ENCODE measurements at places on chromosomes 16 and 17.

- DNase-seq: no peak
These were observed 48.4 kb upstream of the DOC2B start for GRCh38 chr17:229709-230394.

- DNase-seq: no peak
These were observed 3.7 kb upstream of the C16orf78 start for GRCh38 chr16:49369651-49370611.

DNA sequence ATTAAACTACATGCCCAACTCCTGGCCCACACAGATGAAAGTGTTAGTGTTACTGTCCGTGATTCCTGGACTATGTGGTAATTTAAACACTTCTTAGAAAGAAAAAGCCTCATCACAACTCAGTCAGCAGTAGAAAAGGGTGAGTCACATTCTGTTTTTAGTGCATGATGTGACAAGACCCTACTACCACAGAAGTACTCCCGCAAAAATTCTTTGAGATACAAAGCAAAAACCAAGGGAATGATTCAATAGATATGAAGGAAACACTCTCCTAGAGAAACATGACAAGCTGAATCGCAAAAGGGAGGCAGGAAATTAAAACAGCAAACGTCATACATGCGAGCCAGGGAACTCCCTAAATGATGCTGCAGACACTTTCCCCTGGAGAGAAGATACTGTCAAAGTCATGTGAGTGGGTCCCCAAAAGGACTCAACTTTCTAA lies 14.4 kb downstream of the SNN start:
- no peak for DNase-seq

DNA sequence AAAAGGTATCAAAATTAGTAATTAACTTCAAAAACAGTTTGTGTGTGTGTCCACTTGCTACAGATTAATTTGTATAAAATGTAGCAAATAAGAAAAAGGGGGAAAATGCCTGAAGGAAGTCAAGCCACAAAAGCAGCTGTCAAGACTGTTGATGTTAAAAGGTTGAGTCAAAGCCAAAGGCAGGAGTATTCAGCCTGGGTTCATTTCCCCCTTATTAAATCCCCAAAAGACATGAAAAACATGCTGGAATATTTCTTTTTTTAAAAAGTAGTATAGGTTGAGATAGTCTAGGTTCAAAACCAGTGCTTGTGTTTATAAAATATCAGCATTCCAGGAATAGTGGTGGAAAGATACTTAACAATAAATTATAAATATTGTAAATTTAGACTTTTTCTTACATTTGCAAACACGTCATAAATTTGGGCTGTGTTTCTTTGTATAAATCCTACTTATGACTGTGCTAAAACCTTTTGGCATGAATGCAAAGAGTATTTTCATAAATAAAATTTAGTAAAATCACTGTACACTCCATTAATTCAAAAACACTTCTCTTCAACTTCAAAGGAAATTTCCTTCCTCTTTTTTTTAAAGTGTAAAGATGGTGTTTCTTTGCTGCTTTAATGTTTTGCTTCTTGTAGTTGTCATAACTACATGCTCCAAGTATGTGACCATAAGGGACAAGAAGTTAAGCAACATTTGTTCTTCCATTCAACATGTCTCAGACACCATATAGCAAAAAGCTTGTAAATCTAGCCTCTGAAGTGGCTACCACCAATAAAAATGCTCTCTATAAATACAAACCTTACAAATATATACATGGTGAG lies 72.0 kb downstream of the SKAP1 start:
- DNase-seq: no peak

- no peak for DNase-seq
These were observed 6.6 kb downstream of the SEZ6 start for GRCh38 chr17:28999206-28999605.

GRCh38 chr17:58420827-58421226 lies 3.5 kb upstream of the RNF43 start:
- no peak for DNase-seq

- peak; percentile 26 for DNase-seq
These were observed 46.9 kb upstream of the HNF1B start for GRCh38 chr17:37791447-37792399.

DNA sequence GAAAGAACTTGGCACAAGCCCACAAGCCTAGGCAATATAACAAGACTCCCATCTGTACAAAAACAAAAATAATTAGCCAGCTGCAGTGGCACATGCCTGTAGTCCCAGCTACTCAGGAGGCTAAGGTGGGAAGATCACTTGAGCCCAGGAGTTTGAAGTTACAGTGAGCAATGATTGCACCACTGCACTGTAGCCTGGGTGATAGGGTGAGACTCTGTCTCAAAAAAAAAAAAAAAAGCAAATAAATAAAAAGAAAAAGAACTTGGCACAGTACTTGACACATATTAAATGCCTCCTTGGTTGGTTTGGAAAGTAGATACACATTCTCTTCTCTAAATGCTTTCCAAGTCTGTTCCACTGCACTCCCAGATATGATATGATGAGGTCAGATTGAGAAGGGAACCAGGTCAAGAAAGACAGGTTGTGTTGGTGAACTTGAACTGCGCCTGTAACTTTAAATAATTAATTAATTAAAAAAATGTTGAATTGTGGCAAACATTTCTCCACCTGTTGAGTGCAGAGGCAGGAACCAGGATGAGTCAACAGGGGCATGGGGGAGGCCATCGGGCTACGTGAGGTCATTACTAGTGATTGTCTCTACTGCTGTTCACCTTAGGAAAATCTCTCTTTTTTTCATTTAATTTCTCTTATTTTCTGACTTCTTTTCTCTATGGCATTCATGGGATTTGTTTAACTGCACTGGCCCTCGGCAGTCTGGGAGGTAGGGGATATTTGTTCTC lies 25.9 kb upstream of the EFCAB13 start:
- no peak for DNase-seq

- no peak for DNase-seq
These were observed 5.5 kb upstream of the LDHD start for GRCh38 chr16:75121949-75122568.

GRCh38 chr16:2664574-2664982 lies 17.7 kb upstream of the KCTD5 start:
- DNase-seq: no peak

DNA sequence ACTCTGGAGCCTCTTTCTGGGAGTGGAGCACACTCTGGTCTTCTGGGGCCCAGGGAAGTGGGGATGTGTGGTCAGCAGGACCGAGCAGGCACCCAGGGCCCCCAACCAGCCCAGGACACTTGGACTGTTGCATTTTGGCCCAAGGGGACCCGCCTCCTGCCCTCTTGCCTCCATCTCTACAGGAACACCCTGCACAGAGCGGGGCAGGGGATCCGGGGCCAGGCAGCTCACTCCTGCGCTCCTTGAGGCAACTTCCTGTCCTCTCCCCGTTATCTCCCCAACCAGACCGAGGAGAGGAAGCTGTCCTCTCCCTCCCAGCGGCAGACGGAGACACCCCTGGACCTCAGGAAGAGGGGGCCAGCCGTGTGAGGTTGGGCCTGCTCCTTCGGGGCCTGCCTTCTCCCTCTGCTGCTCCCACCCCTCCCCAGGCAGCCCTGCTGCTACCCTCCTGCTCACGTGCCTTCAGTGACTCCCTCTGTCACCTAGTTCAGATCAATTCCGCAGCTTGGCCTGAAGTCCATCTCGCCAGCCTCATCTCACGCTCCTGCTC lies 10.0 kb upstream of the ATP2A3 start:
- no peak for DNase-seq

DNA sequence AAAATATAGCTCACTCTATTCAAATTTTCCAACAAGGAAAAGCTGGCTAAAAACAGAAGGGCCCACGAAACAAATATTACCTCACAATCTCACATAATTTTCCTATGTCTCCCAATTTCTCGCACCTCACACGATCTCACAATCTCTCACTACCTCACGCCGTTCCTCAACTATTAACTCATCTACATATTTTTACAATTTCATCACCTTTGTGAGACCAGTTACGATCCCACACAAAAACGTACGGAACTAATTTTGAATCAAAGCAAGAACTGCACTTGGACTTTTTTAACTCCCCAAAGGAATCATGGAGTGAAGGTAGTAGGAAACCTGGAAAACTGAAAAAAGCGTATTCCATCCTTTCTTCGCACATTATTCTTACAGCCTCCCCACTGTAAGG lies 1.1 kb downstream of the CBX1 start:
- no peak for DNase-seq

All from T-helper 2 cell (primary cell).